ENCODE measurements at places on chromosomes 5 and 9.

GRCh38 chr5:158758675-158759074 is 341.0 kb downstream of the EBF1 start:
- no peak for DNase-seq

- DNase-seq: no peak
Observed at GRCh38 chr5:113017881-113018635, 41.5 kb downstream of the DCP2 start.

DNA sequence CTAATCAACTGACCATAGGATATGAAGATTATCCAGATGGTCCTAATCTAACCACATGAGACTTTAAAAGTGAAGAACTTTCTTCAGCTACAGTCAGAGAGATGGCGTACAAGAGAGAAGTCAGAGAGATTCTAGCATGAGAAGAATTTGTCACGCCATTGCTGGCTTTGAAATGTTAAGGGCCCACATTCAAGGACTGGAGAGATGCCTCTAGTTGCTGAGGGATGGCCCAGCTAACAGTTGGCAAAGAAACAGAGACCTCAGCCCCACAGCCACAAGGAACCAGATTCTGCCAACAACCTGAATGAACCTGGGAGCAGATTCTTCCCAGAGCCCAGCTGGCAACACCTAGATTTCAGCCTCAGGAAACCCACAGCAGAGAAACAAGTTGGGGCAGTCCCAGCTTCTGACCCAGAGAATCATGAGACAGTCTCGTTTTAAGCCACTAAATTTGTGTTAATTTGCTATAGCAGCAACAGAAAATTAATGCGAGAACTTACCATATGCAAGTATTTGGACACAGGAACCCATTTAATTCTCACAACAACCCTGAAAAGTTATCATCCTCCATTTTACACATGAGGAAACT is 132.0 kb downstream of the MLLT3 start:
- no peak for DNase-seq

DNA sequence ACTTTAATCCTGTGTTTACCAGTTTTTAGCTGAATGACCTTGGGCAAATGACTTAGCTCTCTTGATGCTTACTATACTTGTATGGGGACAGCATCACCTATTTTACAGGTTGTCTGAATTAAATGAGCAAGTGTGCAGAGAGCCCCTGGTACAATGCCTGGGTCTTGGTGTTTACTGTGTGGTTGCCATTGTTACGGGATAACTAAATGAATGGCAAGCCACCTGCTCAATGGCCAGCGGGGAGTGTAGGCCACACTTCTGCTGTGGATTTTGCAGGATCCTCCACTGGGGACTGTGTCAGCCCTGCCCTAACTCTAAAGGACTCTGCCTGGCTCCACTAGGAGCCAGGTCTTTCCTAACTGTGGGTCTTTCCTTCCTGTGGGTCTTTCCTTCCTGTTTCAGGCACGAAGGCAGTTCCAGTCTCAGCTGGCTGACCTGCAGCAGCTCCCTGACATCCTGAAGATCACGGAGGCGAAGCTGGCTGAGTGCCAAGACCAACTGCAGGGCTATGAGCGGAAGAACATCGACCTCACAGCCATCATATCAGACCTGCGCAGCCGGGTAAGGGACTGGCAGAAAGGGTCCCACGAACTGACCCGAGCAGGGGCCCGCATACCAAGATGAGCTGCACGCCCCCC is 10.3 kb upstream of the GLE1 start:
- DNase-seq: no peak

DNA sequence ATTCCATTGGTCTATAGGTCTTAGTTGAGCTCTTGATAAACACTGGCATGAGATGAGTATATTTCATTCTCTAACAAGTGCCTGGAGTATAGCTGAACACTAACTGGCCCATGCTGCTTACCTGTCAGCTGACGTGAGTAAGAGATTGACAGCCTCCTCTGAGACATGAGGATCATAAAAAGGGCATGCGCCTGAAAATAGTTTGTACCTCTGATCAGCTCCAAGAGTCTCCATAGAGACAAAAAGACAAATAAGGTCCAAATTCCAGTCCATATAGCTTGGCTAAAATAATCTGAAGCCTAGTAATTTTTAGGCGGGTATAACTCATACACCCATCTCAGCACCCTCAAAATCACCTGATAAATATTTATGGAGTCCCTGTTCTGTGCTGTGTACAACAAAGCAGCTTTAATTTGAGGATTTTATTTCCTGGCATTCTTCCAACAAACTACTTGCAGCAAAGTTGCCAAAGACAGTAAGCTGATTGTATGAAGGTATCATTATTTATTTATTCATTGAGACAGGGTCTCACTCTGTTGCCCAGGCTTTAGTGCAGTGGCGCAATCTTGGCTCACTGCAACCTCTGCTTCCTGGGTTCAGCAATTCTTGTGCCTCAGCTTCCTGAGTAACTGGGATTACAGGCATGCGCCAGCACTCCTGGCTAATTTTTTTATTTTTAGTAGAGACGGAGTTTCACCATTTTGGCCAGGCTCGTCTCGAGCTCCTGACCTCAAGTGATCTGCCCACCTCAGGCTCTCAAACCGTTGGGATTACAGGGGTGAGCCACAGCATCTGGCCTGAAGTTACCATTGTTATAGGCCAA is 16.2 kb upstream of the FSD1L start:
- no peak for DNase-seq

- no peak for DNase-seq
Observed at GRCh38 chr5:104305602-104306001, 743.0 kb upstream of the NUDT12 start.

- no peak for DNase-seq
Observed at GRCh38 chr9:134592018-134592818, 49.4 kb upstream of the COL5A1 start.

- DNase-seq: peak; percentile 69
Observed at GRCh38 chr9:123339666-123340510, 16.1 kb upstream of the CRB2 start.

DNA sequence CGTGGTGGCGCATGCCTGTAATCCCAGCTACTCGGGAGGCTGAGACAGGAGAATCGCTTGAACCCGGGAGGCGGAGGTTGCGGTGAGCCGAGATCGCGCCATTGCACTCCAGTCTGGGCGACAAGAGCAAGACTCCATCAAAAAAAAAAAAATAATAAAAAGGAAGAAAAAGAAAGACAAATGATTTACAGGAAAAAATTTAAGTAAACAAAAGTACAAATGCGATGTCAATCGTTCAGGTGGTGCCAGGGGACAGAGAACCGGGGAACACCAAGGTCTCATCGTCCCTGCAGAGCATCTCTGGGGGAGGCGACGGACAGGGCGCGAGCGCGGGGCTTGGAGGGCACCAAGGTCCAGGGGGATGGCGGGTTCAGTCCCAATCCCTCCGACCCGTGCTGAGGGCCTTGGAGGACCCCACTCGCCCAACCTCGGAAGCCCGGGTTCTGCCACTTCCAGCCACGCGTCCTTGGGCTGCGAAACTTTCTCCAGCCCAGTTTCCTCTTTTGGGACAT is 607 bp upstream of the HNRNPAB start:
- DNase-seq: no peak

GRCh38 chr5:66002415-66002814 is 76.0 kb downstream of the ERBIN start:
- no peak for DNase-seq

GRCh38 chr5:142319105-142319504 is 5.7 kb downstream of the SPRY4 start:
- DNase-seq: no peak

GRCh38 chr5:73142035-73142434 is 21.7 kb downstream of the TMEM171 start:
- DNase-seq: no peak
